ENCODE measurements at places on chromosomes 16 and 17.

DNA sequence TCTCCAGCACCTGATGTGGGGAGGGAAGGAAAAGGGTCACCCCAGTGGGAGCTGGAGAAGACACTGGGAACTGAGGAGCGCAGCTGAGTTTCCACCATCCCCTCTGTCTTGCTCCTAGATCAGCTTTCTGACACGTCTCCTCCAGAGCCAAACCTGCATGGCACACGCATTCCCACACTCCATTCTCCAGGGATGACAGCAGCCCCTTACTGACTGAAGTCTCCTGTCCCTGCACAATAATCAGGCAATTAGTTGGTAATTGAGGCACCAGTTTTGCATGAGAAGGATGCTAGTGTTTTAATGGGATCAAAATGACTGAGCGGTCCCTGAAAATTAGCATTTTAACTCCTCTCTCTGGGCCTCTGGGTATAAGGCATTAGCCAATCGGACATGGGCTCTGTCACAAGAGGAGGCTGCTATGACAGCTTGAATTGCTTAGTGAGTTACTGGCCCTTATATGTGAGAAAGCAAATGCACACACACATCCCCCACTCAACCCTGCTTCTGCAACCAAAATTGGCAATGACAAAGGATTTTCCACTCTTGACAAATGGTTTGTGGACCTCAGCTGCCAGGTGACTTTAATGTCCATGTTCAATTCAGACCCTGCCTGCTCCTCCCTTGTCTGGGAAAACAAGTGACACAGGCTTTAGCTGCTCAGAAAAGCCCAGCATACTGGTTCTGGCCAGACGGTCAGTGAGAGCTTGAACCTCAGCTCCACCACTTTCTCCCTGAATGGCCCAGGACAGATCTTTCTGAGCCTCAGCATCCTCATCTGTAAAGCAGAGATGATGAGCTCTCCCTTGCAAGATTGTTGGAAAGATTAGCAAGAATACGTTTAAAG, 57.2 kb upstream of the SREBF1 start:
- no peak for DNase-seq

DNA sequence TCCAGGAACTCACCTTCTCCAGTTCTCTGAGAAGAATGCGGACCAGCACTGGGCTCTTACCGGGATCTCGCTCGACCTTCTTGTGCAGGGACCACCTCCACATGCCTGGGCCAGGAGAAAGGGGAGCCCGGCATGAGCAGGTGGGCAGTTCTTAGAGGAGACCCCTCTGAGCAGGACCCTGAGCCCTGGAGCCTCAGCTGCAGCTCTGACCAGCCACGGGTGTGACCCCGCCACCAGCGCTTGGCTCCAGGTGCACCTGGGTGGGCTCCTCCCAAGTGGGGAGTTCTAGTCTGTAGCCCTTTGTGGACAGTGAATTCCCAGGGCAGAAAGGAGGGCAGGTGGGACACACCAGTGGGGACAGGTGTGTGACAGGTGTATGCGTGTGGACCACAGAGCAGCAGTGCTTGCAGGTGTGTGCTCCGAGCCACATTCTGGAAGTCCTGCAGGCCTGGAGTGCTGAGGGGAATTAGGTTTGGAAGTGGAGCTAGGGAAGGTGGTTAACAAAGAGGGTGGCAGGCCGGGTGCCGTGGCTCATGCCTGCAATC, 28.9 kb downstream of the PIK3R6 start:
- DNase-seq: no peak

- DNase-seq: no peak
Measured at GRCh38 chr17:57915985-57916757, 39.0 kb downstream of the CUEDC1 start.

DNA sequence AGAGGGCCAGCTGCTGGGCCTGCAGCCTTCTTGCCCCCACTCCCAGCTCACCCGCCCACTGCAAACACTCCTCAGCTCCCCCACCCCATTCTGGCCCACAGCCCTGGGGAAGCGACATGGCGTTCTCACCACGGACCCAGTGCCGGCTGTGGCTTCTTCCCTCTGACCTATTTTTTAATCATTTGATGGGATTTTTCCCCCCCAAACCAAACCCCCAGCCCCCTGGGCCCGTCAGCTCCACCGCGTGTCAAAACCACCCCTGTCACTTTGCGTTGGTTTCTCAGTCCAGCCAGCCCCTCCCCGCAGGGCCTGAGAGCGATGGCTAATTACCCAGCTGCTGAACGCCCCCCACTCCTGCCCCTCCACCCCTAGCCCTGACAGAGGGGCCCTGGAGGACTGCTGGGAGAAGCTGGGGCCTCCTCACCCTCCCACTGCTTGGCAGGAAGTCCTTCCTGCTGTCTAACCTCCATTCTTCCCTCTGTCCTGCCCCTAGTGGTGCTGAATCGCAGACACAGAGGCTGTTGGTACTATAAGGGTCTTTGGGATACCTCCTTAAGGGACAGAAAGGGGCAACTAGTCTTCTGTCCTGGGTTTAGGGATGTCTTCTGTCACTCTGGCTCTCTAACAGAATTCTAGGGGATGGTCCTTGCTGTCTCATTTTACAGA, 7.5 kb upstream of the TBX21 start:
- DNase-seq: no peak

- DNase-seq: no peak
Measured at GRCh38 chr17:59160157-59161025, 4.8 kb downstream of the PRR11 start.

- DNase-seq: no peak
Measured at GRCh38 chr16:58494981-58495520, 4.9 kb upstream of the NDRG4 start.

DNA sequence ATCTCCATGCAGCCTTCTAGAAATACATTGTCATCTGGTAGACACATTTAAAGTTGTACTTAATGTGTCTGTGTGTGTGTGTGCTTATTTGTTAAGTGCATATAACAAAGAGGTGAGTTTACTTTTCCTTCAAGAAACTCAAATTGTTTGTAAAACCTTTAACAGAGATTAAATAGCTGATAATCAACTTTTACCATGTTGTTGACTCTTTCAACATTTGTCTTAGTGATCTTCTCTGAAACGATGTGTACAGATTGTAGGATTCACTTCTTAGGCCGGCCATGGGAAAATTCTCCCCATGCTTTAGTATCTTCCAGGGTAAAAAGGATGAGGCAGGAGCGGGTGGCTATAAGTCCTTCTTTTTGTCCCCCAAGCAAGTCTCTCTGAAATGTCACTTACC, 292.9 kb upstream of the MAF start:
- DNase-seq: no peak

GRCh38 chr17:38747463-38748148, 530 bp downstream of the PCGF2 start:
- DNase-seq: no peak

DNA sequence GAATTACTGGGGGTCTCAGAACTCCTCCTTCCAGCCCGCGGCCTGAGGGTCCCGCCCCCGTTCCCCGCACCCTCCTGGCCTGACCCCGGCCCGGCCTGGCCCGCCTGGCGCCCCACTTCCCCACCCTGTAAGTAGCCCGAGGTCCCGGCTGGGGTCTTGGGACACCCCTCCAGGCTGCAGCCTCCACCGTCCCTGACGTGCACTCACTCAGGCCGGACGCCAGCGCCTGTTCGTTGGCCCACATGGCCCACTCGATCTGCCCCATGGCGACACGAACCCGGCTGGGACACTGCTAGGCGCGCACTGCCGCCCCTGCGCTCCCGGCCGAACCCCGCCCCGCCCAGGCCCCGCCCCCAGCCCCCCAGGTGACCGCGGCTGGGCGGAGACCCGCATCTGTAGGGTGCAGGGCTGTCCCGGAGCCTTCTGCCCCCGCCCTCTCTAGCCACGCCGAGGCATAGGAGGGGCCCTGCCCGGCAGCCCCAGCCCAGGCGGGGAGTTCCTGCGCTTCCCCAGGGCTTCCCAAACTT, at the start of gene CYBA:
Gene CYBA, minus strand, starts transcription at position 305 of the 527 bp plus-strand sequence. Its CDS starts 40 bp downstream, at position 265.
- DNase-seq: no peak

DNA sequence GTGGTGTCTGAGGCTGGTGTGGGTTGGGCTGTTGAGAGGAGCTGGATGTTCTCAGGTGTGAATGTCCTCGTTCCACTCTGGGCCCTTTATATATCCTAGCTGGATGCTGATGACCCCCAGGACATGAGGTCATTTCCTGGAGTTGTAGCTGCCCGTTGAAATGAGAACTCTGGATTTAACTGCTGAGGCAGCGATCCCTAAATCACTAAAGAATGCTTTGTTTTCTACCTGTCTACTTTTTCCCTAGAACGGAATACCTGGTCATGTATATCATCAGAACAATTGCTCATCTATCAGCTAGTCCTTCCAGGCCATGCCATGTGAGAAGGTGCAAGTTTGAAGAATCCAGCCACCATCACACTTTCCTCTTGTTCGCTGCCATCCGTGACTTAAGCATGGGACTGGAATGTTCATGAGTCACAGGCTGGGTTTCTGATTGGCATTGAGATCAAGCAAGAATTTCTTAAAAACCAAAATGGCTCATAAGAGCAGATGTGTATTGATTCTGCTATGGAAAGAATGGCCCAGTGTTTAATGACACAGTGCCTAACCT, at the start of gene KRTAP2-3:
Gene KRTAP2-3, minus strand, starts transcription at position 63 of the 553 bp plus-strand sequence. CDS start 64 bp downstream, outside the sequence.
- DNase-seq: peak; percentile 45

DNA sequence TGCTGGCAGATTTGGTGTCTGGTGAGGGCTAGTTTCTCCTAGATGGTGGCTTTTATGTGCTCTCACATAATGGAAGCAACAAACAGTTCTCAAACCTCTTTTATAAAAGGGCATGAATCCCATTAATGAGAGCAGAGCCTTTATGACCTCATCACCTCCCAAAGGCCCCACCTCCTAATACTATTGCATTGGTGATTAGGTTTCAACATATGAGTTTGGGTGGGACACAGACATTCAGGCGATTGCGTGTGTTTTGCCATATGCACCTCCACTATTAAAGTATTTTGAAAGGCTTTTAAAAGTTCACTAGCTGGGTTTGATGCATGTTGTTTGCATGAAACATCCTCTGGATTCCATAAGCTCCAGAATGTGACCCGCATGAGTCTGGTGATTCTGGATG, 24.4 kb upstream of the DNAJA2 start:
- DNase-seq: no peak

DNA sequence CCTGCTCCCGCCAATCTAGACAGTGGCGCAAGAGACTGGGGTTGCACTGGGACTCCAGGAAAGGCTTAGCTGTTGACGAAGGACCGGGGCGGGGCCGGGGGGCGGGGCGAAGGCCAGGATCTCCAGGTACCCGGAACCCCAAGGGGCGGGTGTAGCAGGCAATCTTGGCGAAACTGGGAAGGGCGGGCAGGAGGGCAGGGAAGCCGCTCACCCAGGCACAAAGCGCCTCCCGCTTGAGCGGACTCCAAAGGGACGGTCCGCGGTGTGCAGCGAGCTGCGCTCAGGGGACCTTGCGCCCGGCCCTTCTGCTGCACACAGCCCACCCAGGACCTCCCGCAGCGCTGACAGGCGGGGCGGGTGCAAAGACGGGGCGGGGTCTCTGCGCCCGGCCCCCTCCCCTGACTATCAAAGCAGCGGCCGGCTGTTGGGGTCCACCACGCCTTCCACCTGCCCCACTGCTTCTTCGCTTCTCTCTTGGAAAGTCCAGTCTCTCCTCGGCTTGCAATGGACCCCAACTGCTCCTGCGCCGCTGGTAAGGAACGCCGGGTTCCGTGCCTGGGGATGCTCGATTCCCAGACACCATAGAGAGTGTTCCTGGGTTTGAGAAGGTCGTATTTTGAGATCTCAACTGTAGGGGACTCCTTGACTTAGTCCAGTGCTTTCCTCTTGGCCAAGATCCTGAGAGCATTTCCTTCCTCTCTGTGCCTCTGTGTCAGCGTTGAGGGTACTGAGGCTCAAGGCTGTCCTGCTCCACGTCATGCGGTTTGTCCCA, at the start of gene MT1F:
Gene MT1F, plus strand, starts transcription at position 405 of the 772 bp plus-strand sequence. Its CDS starts 100 bp downstream, at position 505.
- no peak for DNase-seq

GRCh38 chr16:66197668-66198278, 168.7 kb upstream of the CDH5 start:
- no peak for DNase-seq

GRCh38 chr16:30896889-30897733, 697 bp downstream of the CTF1 start:
- peak; percentile 61 for DNase-seq

DNA sequence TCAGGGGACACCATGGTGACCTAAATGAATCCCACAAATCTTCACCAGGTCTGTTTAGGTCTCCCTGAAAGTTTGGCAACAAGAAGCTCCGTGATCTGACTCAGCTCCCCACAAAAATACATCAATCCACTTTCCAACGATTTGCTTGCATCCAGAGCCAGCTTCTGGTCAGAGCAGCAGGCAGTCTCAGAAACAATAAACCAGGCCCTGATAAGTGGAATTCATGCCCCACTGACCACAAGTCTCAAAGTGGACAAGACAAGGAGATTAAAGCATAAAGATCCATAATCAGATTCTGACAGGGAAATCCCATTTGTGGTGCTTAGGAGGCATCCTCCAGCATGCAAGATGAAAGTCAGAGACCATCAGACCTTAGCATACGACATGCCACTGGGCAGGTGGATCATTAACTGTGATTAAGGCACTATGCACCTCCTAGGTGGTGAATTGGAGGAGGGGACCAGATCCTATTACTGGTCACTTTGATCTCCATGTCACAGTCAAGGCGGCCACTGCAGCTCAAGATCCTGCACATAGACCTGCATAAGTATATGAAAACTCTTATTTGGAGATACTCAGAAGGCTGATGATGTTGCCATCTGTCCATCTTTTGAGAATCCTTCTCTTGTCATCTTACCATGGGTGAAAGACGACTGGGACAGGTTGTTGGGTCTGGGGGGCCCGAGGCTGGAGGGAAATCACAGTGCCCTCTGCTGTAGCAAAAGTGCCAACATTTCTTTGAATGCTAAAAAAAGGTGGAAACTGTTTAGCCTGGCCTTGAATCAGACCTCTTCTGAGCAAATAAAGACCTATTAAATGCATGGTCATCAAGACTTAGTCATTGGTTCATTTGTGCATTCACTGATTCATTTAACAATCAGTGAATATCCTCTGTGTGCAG, 309.2 kb upstream of the CCL2 start:
- DNase-seq: no peak

- no peak for DNase-seq
Measured at GRCh38 chr17:61732169-61732568, 131.2 kb downstream of the BRIP1 start.

DNA sequence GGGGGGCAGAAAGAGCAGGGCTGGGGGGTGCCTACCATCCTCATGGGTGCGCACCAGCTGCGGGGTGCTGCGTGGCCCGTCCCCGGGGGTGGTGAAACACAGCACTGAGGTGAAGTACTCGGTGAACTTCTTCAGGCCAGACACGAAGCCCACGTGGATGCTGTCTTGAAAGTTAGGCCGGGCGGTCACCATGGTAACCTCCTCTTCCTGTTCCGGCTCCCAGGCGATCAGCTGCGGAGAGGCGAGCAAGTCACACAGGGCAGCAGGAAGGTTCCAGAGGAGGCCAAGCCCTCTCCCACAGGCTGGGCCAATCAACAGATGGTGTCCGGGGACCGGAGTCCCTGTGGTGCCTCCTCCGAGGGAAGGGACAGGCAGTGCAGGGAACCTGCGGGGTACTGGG, 90.1 kb upstream of the CDC42EP4 start:
- no peak for DNase-seq

DNA sequence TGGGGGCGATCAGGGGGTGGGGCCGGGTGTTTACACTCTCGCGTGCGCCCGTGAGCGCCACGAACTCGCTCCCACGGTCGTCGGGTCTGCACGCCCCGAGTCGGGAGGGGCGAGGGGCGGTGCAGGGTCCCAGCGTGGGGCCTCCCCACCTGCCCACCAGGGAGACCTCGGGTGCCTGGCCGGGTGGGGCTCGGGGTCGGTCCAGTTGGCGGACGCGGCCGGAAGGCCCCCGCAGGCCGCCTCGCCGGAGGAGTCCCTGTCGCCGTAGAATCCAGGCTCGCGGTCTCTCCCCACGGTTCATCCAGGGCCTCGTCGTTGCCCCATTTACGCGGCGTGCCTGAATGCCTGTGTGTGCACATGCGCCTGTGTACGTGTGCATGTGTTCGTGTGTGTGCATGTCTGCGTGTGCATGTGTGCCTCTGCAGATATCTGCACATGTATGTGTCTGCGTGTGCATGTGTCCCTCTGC, 510 bp upstream of the RAB40B start:
- DNase-seq: no peak

All from Panc1 (cell line).